ENCODE measurements at places on chromosomes 4 and X.

DNA sequence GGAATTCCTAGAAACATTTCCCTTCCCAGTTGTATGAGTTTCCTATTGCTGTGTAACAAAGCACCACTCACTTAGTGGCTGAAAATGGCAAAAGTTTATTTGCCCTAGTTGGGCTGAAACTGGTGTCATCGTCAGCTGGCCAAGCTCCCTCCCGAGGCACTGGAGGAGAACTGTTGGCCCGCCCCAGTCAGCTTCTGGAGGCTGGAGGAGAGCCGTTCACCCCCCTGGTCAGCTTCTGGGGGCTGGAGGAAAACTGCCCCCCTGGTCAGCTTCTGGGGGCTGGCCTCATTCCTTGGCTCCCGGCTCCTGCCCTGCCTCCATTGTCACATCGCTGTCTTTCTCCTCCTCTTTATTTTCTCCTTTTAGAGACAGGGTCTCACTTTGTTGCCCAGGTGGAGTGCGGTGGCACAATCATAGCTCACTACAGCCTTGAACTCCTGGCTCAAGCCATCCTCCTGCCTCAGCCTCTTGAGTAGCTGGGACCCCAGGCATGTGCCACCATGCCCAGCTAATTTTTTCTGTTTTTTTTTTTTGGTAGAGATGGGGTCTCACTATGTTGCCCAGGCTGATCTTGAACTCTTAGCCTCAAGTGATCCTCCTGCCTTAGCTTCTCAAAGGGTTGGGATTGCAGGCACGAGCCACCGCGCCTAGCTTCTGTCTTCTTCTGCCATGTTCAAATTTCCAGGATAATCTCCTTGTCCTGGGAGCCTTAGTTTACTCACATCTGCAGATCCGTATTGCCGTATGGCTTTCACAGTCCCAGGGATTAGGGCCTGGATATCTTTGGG, 3.2 kb downstream of the RGS12 start:
- no peak for DNase-seq

DNA sequence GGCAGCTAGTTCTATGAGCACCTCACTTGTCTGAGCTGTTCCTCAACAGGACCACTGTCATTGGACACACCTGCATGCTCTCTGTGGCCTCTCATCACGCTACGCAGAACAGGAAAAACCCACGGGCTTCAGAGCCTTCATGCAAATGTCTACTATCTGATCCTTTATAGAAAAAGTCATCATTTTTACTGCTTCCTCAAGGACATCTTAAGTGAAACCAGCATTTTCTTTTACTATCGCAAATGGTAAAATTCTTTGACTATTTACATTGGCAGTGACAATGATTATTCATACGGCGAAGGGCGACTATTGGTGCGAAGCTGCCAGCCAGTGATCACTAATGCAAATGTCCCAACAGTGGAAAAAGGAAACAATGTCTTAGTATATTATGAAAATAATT, 147.0 kb downstream of the AFAP1 start:
- DNase-seq = no peak

- DNase-seq = peak; percentile 5
Observed at GRCh38 chrX:9396930-9397329, 67.9 kb upstream of the TBL1X start.

GRCh38 chr4:15777697-15778288, 335 bp upstream of the CD38 start:
- no peak for DNase-seq

DNA sequence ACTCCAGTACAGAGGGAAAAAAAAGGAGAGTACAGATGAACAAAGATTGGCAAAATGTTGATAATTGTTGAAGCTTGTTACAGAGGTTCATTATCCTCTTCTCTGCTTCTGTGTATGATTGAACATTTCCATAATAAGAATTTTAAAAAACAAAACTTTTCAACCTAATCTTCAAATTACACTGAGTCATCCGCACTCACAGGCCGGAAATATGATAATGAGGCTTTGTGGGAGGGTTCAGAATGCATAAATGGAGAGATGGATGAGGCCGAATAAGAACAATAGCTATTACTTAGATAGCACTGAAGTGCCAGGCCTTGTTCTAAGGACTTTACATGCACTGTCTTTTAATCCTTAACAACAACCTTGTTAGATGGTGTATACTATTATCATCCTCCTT, 4.6 kb upstream of the ERCC6L start:
- DNase-seq = no peak

GRCh38 chrX:139388254-139388653, 142.3 kb upstream of the F9 start:
- no peak for DNase-seq

DNA sequence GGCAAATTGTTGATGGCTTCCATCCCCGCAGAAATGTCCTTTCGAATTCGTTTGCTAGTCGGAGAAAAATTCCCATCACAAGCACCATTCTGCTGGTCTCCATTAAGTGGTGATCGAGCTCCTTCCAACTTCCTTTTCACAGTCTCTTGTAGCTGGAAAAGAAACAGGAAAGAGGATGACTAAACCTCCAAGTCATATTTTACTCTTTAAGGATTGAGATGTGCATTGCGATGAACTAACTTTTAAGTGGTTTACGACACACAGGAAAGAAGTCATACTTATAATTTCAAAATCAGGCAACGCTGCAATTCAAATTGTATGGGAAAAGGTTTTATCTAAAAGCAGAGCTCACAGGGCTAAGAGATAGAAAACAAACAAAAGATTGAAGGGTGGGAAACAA, 225.2 kb downstream of the MGST2 start:
- no peak for DNase-seq

GRCh38 chrX:71533851-71534561, 1.1 kb downstream of the OGT start:
- no peak for DNase-seq

GRCh38 chr4:148542922-148543623, 100.9 kb upstream of the NR3C2 start:
- DNase-seq = no peak

DNA sequence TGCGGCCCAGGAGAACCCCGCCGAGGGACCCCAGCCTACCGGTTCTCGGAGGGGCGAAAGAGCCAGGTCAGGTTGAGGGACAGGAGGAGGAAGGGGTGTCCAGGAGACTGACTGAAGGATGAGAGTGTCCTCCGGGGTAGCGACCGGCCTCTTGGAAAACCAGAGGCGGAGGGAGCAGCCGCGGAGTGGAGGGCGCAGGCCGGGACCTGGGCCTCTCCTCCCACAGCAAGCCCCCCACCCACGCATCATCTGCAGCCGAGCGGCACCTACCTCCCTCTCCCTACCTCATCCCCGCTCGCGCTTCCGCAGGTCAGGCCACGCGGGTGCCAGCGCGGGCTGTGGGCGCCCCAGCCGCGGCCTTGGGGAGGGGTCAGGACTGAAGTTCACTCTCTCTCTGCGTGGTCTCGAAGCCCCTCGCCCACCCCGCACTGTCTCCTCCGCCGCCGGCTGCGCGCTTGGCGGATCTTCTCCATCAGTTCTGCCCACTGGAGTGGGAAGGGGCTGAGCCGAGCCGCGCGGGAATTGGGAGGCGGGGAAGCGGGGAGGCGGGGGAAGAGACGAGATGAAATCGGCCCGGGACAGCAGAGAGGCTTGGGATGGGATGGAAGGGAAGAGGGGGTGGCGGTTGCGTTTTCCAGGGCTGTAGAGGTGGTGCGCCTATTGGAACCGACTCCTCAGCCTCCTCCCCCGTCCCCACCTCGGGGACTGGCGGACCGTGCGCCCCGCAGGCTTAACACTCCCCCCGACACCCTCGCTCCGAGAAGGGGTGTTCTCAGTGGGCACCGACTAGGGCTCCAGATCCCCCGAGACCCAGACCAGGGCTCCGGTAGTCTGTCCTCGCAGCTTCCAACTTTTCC, 1.8 kb downstream of the NLGN4X start:
- peak; percentile 24 for DNase-seq

- no peak for DNase-seq
Observed at GRCh38 chrX:111661241-111661640, 19.7 kb upstream of the ALG13 start.

GRCh38 chr4:162282684-162283083, 118.9 kb upstream of the FSTL5 start:
- DNase-seq = no peak

GRCh38 chr4:47579235-47579634, 94.2 kb downstream of the ATP10D start:
- no peak for DNase-seq

All from left kidney (tissue), 8 donors.